ENCODE measurements at places on chromosomes 4 and X.

DNA sequence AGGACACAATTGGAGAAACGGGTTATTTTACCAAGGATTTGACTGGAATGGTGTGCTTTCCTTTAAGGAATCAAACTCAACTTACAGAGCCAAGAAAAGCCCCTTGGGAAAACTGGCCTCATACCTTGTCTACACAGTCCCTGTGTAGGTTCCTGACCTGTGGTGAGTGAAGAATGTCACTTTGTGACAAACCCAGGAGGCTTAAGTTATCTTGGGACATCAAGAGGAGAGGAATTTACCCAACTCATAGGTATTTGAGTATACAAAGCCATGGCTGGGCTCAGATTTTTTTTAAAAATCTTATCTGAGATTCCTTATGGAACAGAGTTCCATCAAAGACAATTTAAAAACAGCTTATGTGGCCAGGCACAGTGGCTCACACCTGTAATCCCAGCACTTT lies 112.1 kb downstream of the EIF4E start:
- DNase-seq: no peak

DNA sequence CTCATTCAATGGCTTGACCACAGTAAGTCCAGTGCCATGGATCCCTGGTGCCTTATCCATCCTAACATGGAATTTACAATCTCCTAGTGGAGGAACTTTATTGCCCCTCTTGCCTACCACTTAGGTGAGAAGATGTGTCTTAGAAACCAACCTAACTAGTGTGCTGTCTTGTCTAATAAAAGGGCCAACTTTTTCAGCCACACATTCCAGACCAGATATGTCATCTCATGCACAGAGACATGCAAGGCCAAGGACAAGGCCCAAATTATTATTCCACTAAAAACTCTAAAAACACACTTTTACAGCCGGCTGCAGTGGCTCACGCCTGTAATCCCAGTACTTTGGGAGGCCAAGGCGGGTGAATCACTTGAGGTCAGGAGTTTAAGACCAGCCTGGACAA lies 10.6 kb upstream of the PRDX4 start:
- DNase-seq: peak; percentile 17

DNA sequence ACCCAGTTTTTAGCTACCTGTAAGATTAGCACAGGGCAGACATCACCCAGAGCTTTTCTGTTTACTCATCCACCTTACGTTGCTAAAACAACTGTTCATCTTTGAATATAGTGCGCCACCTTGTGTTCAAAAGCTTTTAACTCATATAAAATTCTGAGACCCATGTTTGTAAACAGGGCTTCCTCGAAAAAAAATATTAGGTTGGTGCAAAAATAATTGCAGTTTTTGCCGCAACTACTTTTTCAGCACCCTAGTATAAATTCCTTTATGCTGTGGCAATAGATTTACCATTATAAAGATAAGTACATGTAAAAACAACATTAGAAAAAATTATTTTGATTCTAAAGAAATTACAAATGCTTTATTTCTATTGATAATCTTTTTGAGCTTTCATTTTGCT lies 147.9 kb downstream of the LRBA start:
- DNase-seq: peak; percentile 50

GRCh38 chr4:110483516-110483915 lies 7.6 kb downstream of the ENPEP start:
- DNase-seq: no peak

- DNase-seq: no peak
These were observed 67.7 kb upstream of the STARD8 start for GRCh38 chrX:68579810-68580209.

GRCh38 chrX:13499736-13500135 lies 69.7 kb upstream of the EGFL6 start:
- no peak for DNase-seq

- no peak for DNase-seq
These were observed 24.9 kb upstream of the HGFAC start for GRCh38 chr4:3416821-3417221.

DNA sequence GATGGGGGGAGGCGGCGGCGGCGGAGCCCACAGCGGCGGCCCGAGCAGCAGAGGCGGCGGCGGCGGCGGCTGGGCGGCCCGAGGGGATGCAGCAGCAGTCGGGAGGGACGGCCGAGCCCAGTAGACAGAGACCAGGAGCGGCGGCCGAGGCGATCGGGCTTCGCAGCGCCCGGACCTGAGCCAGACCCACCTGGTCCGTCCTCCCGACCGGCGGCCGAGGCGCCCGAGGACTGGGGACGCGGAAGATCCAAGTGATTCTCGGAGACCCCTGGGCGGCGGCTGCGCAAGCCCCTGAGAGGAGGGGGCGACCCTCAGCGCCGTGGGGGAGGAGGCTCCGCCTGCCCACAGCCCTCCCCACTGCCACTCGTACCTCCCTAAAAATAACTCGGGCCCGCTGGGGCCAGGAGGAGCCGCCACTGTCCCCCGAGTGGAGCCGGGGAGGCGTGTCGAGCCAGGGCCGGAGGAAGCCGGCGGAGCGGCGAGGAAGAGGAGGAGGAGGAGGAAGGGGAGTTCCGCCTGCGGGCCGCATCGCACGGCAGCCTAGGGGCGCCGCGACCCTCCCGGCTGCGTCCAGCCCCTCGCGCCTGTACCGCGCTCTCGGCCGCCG lies 608 bp downstream of the RAPGEF2 start:
- DNase-seq: no peak

DNA sequence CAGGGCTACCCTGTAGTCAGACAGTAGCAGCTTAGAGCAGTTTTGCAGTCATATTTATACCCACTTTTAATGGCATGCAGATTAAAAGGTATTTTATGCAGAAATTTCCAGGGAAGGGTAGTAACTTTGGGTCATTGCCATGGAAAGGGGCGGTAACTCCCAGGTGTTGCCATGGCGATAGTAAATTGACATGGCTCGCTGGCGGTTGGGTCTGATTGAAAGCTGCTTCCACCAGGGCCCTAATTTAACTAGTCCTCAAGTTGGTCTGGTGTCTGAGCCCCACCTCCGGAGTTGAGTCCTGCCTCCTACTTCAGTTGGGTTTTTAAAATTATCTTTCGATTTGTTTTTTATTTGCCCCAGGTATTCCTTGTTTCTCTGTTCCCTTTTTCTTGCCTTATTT lies 70.1 kb downstream of the NAA11 start:
- DNase-seq: no peak

GRCh38 chrX:10042055-10042454 lies 74.9 kb downstream of the CLDN34 start:
- DNase-seq: no peak

DNA sequence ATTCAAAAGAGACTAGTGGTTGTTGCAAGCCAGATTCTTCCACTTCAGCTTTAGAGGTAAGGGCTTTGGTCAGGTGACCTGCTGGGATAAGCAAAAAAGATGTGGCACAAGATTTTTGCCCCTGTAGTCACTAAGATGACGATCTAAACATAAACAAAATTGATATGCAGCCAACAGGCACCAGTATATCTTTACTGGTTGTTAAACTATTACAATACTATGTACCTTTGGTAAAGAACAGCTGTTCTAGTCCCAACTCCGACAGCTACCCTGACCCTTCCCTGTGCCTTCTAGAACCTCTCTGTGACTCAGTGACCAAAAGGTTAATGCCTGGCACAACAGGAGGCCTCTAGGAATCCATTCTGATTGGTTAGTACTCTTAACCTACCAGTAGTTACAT lies 59.6 kb downstream of the MGST2 start:
- no peak for DNase-seq

- no peak for DNase-seq
These were observed 130.5 kb upstream of the TTC29 start for GRCh38 chr4:147076179-147076578.

- DNase-seq: no peak
These were observed 118.1 kb downstream of the ATXN3L start for GRCh38 chrX:13201605-13202219.

DNA sequence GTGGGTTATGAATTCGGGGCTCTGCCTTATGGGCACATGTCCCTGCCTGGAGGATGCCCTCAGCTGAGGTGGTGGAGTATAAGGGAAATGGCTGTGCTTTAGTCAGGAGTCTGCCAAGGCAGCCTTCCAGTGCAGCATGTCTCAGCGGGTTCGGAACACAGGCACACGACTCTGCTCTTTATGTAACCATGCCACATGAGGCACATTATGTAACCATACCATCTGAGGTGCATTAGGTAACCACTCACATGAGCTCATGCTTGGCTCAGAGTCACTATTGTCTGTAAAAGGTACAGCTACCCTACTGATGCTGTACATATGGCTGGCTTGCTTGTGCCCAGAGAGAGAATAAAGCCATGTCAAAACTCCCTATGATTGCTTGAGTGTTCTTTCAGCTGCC lies 723.6 kb downstream of the TRAM1L1 start:
- DNase-seq: no peak

- DNase-seq: no peak
These were observed 439.0 kb downstream of the GPM6A start for GRCh38 chr4:175373031-175373430.

DNA sequence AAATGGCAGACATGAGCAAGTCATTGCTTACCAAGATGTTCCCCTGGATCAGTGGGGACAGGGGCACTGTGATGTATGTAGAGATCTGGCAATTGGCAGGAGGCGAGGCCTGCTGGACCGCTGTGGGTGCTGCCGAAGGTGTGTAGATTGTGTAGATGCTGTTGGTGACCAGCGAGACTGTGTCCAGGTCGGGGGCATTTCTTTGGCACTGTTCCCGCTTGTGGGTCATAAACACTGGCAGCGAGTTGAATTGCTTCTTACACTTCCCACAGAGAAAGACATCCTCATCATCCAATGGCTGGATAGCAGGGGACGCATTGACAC lies 52.7 kb downstream of the CFAP299 start:
- no peak for DNase-seq

DNA sequence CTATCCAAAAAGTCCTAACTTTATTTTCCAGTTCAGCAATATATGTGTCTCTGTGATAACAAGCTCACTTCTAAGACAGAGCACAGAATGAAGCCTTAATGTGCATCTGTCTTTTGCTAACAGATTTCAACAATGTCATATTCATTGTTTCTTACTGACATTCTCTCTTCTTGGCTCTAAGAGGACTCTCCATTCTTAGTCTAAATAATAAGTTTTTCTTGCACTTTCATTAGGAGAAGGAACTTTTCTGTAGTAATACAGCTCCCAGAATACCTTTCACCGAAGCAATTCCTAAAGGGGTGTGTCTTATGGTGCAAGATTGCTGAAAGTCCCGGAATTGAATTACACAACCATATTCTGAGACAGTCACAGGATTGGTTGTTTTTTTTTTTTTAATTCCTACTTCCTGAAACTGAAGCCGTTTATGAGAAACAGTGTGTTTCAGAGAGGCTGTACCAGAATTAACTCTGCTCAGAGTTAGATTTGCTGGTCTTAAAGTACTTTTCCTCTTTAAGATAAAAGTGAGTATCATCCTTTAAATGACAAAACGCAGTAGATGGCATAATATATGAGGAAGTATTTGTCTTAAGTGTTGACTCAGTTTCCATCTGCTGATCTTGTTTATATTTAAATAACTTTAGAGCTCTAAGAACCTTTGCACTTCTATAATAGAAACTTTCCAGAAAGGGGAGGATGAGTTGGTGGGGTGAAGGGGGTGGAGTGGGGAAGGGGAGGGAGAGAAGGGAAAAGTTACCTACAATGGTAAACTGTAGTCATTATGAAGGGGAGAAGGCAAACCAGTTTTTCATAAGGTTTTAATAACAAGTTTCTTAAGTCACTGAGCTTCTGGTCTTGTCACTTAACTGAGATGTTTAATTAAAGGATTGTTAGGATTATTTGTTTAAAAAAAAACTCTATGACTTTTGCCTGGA lies at the start of gene ALPK1:
TSS of gene ALPK1 (plus strand) at position 421 of the 932 bp plus-strand sequence.
- peak; percentile 77 for DNase-seq

DNA sequence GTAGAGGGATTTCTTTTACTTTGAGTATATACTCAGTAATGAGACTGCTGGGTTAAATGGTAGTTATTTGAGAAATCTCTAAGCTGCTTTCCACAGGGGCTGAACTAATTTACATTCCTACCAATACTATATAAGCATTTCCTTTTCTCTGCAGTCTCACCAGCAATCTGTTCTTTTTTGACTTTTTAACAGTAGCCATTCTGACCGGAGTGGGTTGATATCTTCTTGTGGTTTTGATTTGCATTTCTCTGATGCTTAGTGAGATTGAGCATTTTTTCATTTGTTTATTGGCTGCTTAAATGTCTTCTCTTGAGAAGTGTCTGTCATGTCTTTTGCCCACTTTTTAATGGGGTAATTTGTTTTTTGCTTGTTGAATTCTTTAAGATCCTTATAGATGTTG lies 43.3 kb downstream of the SPCS3 start:
- DNase-seq: no peak

GRCh38 chr4:88958080-88958479 lies 98.9 kb downstream of the FAM13A start:
- DNase-seq: no peak

- no peak for DNase-seq
These were observed 1.6 kb upstream of the ANTXR2 start for GRCh38 chr4:80074651-80075050.

- DNase-seq: no peak
These were observed 75.4 kb downstream of the MBNL3 start for GRCh38 chrX:132413459-132413858.

DNA sequence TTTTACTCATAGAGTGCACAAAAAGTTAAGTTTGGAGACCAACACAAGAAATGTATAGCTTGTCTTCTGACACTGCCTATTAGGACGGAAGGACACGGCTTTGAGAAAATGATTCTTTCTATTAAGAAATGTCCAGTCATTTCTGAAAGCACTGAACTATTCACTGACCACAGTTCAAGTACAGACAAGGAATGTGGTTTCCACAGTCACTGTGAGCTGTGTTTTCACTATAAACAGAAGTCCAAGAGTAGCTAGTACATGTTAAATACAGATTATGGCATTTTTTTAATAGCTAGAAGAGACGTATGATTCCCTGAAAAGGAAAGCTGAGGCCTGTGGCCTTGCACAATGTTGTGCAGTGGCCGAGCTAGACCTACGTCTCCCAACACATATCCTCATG lies 115.1 kb upstream of the GPM6A start:
- no peak for DNase-seq

- no peak for DNase-seq
These were observed 100.9 kb upstream of the ATP6AP2 start for GRCh38 chrX:40479777-40480318.

GRCh38 chr4:122619611-122620010 lies 1.3 kb downstream of the IL21 start:
- no peak for DNase-seq

All from GM04504 (cell line).